ENCODE measurements at places on chromosomes 5 and 9. TPM values are rescaled to one million over a fixed set of nuclear protein-coding genes. Genes with fewer than 3 reads are reported as not detected.

The FCN2 gene
- not detected for total RNA-seq

The SHISAL2B gene
- not detected for total RNA-seq

The GABRA6 gene
- total RNA-seq = not detected

The ADAMTS19 gene
- total RNA-seq = 8.5 TPM

The LCNL1 gene
- 0.11 TPM for total RNA-seq

The NNT gene
- 49.0 TPM for total RNA-seq

The SOHLH1 gene
- not detected for total RNA-seq

The GADD45G gene
- total RNA-seq = 44.0 TPM

The DHX29 gene
- total RNA-seq = 33.6 TPM

The CDX1 gene
- total RNA-seq = not detected

The ZFP2 gene
- total RNA-seq = 2.3 TPM

The GRIA1 gene
- total RNA-seq = 0.83 TPM

The FBXL7 gene
- 27.8 TPM for total RNA-seq

The ANKDD1B gene
- total RNA-seq = not detected

DNA sequence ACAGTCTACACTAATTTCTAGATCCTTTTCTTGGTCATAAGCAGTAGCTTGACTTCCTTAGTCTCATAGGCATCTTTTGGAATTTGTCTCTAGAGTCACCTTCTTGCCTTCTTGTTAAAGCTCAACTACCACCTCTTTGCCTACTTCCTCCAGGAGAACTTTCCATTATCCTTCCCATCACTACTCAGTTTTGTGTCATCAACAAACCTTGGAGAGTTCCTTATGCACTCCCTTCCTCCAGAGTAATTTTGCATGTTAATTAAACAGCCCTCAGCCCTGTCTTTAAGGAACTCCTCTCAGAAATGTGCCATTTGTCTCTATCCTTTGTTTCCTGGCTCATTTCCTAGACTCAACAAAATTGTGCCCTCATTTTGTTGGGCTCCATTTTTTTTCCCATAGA is 4.2 kb upstream of the EPB41L4B start:
- DNase-seq = no peak

DNA sequence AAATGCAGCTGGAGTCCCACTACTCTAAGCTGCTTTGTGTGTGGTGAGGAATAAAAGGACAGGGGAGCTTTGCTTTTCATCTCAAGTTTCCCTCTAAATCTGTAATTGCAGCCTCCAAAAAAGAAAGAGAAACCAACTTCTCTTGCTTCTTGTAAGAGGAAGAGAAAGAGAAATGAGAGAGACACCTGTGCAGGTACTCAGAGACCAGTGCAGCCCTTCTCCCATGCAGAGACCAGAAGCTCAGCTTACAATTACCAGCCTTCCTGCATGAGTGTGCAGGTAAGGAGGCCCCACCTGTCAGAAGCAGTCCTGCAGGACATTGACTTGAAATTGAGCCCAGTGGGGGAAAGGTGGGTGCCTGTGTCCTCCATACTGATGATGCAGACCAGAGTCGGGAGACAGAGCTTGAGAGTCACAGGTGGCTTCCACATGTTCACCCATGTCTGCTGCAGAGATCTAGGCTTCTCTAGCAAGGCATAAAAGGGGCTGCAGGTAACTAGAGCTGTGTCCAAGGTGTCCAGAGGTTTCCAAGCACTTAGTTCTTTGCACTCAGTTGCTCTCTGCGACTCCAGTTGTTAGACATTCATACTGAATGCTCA is 15.3 kb upstream of the MED10 start:
- DNase-seq = no peak

- DNase-seq = no peak
Observed at GRCh38 chr9:88303721-88304451, 84.4 kb upstream of the SPIN1 start.

DNA sequence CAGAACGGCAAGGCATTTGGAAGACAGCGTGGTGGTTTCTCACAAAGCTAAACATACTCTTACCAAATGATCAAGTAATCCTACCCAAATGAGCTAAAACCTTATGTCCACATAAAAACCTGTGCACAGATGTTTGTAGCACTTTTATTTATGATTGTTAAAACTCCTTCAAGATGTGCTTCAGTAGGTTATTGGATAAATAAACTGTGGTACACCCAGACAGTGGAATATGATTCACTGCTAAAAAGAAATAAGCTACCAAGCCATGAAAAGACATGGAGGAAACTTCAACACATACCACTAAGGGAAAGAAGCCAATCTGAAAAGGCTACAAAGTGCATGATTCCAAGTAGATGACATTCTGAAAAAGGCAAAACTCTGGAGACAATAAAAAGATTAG is 94.2 kb downstream of the FOXD1 start:
- no peak for DNase-seq

- DNase-seq = no peak
Observed at GRCh38 chr5:57243286-57244137, 69.7 kb downstream of the GPBP1 start.

GRCh38 chr5:76083555-76084495 is 642 bp downstream of the SV2C start:
- DNase-seq = no peak

- DNase-seq = no peak
Observed at GRCh38 chr9:96185518-96186156, 116.3 kb downstream of the HSD17B3 start.

GRCh38 chr5:142978726-142979125 is 208.5 kb downstream of the ARHGAP26 start:
- no peak for DNase-seq

DNA sequence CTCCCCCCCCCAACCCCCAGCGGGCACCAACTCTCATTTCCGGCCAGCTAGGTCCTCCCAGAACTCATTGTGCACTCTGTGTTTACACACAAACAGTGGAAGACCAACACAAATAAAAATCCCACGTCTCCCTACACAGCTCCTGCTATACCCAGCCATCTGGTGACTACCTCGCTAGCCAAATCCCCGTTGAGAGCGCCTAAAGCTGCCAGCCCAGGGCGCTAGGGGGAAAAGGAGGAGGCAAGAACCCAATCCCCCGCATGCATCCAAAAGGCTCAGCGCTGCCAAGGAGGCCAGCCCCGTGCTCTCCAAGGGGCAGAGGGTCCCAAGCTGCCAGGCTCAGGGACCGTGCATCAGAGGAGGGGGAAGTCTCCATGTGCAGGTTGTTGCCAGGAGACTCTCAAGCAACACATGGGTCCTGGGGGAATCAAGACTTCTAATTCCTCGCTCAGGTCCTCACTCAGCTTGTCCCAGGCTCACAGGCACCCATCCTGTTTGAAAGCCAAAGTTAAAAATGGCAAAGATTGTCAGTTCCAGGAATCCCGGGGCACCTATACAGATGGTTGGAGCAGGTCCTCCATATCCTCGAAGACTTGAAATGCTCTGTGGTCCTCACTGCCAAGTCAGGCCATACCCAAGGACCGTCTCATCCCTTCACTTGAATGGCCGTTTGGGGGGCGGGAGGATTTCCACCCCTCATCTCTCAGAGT is 2.7 kb downstream of the ASTN2 start:
- DNase-seq = no peak

DNA sequence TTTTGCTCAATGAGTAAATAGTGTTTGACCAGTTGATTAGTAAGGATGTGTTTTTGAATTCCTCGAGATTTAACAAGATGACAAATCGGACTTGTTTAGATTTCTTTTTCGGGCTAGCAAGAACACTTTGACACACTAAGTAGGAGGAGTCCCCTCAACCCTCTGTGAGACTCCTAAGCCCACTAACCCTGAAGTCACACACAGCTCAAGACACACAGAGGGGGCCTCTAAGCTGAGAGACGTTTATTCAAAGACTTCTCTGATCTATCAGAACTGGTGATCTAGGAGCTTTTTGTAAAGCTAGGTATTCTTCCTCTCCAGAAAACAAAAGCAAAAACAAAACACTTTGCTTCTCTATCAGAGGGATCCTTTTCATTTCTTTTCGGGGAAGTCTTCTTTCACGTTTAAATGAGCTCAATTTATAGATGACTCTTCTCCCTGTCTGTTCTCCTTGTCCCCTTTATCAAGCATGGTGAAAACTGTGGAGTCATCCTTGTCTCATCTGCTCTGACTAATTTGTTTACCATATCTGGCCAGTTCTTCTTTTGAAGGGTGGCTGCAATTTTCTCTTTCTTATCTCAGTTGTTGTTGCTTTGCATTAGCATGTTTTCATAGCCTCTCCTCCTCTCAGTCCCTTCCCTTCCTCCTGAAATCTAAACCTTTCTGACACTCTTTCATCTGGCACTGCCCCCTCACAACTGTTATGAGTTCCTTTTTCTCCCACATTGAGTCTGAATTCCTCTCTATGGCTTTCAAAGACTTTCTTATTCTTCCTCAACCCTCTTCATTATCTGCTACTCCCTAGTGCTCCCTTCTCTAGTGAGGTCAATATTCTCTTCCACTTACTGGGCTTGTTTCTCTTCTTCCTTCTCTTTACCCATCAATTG is 68.5 kb upstream of the RAI14 start:
- DNase-seq = no peak

- no peak for DNase-seq
Observed at GRCh38 chr9:104177003-104177611, 83.0 kb downstream of the SMC2 start.

- DNase-seq = no peak
Observed at GRCh38 chr9:15086156-15086763, 176.0 kb upstream of the FREM1 start.

DNA sequence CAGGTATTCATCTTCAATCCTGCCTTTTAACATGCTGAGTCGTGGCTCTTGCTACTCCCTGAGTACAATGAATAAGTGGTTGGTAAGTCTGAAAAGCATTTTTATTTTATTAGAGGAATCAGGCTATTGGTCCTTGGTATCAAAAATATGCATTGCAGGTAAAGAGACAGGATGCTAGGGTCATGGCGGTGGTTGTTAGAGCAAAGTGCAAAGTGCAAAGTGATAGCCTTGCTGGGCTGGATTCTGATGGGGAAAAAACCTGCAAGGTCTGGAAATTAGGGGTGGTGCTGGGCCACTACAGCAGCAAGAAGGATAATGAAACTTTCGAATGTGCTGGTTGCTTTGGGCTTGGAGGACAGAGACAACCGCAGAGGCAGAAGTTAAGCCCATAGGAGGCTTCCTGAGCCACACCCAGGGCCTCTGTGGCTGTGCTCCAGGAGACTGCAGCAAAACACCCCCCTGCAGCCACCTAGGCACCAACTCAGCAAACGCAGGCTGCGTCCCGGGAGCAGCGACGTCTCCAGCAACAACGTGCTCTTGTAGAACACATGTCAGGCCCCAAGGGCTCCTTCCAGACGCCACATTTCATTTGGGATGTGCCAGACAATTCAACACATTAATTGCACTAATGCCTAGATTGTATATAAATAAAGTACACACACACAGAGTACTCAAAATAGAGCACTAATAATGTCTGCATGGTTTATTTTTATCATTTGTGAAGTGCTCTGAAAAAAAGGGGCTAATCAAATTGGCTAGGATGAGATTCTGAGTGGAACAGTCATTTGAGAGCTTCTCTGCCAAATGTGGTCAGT is 149.8 kb upstream of the RAPGEF1 start:
- no peak for DNase-seq

GRCh38 chr5:174837919-174838902 is 113.8 kb downstream of the MSX2 start:
- DNase-seq = peak; percentile 39

- no peak for DNase-seq
Observed at GRCh38 chr5:114830114-114830513, 339.6 kb downstream of the TRIM36 start.

- no peak for DNase-seq
Observed at GRCh38 chr5:157072508-157072907, 13.6 kb upstream of the HAVCR1 start.

DNA sequence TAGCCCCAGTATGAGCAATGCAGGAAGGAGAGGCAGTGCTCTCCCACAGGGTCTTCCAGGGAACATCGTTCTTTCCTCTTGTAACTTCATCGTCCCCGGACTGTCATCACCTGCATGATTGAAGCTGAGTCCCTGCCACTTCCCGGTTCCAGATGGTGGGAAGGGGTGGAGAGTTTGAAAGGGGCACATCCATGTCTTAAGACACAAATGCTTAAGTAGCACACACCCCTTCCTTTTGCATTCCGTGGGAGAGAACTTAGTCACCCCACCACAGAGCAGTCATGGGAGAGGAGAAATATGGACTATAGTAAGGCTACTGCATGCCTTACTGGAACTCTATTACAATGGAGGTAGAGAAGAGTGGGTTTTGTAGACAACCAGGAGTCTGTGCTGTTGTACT is 165.3 kb upstream of the GAS1 start:
- DNase-seq = no peak

DNA sequence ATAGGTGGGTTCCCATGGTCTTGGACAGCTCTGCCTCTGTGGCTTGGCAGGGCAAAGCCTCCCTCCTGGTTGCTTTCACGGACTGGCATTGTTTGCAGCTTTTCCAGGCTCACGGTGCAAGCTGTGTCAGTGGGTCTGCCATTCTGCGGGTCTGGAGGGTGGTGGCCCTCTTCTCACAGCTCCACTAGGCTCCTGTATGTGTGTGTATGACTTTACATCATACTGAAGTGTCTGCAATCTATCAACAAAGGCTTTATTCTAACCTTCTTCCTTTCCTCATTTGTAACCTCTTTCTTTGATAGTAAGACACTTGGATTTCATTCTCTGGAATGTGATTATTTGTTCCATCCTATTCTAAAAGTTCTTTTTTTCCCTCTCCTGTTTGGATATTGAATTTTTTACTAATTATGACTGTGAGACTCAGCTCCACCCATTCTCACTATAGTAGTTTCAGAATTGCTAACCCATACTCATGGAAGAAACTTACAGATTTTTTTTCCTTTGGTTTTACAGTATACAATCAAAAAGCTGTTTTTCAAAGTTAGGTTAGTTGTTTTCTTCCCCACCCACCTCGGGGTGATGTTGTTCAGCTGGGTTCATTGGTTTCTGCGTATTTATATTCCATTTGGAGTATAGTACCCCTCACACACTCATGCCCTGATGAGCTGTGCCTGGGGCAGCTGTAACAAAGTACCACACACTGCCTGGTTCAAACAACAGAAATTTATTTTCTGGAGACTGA is 144.6 kb upstream of the OTULINL start:
- no peak for DNase-seq

DNA sequence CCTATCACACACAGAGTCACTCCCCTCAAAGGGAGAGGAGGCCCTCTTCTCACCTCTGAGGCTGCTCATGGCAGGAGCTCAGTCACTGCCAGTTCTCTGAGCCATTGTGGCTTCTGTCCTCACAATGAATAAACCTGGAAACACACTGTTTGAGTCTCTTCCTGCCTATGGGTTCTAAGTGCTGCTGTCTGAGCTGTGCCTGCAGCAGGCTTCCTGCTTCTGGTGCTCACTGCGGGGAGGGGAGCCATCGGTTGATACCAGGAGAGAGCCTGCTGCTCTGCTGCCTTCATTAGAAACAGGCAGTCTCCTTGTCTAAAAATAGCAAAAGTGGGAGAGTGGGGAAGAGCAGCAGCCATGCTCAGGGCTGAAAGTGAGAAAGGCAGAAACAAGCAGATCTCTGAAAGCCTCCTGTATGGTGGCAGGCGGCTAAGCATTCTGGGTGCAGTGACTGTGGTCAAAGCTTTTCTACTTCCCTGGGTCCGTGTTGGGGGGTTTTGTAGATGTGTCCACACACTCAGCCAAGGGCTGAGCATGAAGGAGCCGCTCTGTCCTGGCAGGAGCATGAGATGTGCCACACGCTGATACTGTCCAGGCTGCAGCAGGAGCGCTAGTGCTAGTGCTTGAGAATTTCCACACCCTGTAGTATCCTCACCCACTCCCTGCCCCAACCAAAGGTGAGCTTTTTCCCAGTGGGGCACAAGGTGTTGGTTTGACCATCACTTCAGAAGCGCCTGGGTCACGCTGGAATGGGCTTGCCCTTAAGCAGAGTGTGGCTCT is 34.2 kb downstream of the PRKACG start:
- DNase-seq = no peak

GRCh38 chr9:33403941-33404787 is 1.8 kb upstream of the AQP7 start:
- DNase-seq = no peak

GRCh38 chr5:143231973-143232812 is 171.3 kb downstream of the NR3C1 start:
- DNase-seq = no peak
